DMS153 (cell line): ENCODE measurements at places on chromosomes 5 and 9.

- DNase-seq: no peak
Observed at GRCh38 chr5:154761046-154761736, 6.0 kb downstream of the LARP1 start.

GRCh38 chr5:179504600-179505396, 45.6 kb upstream of the RUFY1 start:
- no peak for DNase-seq

GRCh38 chr9:642014-642413, 199.5 kb upstream of the DMRT1 start:
- no peak for DNase-seq

- DNase-seq: peak; percentile 48
Observed at GRCh38 chr9:80699511-80699998, 989.8 kb downstream of the TLE1 start.

GRCh38 chr9:129422032-129422842, 198.7 kb downstream of the C9orf50 start:
- no peak for DNase-seq

GRCh38 chr9:116267021-116267420, 113.4 kb downstream of the PAPPA start:
- DNase-seq: no peak

DNA sequence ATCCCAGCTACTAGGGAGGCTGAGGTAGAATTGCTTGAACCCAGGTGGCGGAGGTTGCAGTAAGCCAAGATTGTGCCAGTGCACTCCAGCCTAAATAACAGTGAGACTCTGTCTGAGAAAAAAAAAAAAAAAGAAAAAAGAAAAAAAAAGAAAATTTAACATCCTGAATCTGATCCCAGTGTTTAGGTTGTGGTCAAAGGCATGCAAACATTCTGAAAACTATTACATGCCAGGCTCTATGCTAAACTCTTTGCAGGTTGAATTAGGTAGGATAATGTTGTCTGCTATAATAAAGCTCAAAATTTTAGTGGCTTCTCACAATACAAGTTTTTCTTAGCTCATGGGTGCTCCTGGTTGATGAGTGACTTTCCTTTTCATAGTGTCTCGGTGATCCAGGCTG, 367.4 kb downstream of the PSAT1 start:
- no peak for DNase-seq

- DNase-seq: no peak
Observed at GRCh38 chr9:209143-209758, 5.4 kb upstream of the DOCK8 start.

- DNase-seq: no peak
Observed at GRCh38 chr5:176519810-176520720, 17.1 kb downstream of the RNF44 start.

- DNase-seq: no peak
Observed at GRCh38 chr9:13174906-13175639, 104.4 kb downstream of the MPDZ start.

GRCh38 chr5:154355129-154355611, 90.6 kb upstream of the SAP30L start:
- DNase-seq: no peak

GRCh38 chr5:16306812-16307211, 127.2 kb upstream of the MARCHF11 start:
- DNase-seq: no peak

GRCh38 chr9:131290036-131290766, 678 bp downstream of the PLPP7 start:
- DNase-seq: no peak

GRCh38 chr9:111068383-111068730, 30.1 kb upstream of the LPAR1 start:
- no peak for DNase-seq

- no peak for DNase-seq
Observed at GRCh38 chr5:137870647-137871339, 3.1 kb downstream of the MYOT start.

GRCh38 chr5:109454731-109455505, 45.1 kb upstream of the PJA2 start:
- no peak for DNase-seq

DNA sequence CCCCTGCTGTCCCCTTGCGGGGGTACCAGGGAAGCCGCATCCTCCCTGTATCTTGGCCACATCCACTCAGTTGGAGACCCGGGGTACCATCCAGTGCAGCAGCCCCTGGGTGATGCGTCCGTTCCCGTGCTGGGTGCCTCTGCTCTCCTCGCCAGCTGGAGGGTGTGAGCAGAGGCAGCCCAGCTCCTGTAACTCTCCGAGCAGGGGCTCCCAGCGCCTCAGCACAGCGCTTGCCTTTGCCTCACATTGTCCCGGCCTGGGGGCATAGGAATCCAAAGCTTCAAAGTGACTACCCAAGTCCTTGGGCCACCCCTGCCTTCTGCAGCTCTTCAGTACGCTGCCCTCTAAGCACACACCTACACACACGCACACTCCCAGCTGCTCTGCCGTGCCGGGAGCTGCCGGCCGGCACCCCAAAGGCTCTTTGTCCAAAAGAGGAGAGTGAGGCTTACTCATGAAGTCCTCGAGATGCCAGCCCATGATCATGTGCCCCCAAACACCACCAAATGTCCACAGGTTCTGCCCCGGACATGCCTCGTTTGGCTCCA, 733 bp downstream of the ANGPTL2 start:
- no peak for DNase-seq

DNA sequence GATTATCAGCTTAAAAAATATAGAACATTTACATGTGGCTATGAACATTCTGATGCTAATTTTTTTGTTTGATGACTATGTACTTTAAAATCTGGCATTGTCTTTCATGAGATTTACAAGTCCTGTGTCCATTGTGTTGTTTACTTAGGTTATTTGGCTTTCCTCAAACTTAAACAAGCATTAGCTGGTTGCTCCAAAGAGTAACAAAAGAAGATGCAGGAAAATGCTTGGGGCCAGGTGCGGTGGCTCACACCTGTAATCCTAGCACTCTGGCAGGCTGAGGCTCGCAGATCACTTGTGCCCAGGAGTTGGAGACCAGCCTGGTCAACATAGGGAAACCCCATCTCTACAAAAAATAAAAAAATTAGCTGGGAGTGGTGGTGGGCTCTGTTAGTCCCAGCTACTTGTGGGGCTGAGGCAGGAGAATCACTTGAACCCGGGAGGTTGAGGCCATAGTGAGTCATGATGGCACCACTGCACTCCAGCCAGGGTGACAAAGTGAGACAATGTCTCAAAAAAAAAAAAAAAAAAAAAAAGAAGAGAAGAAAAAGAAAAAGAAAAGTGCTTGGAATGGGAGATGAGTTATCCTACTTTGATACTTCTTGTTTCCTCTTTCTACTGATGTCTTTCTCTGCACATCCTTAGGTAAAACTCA, 39.7 kb downstream of the PAM start:
- DNase-seq: peak; percentile 52

GRCh38 chr5:31407921-31408693, 123.8 kb downstream of the DROSHA start:
- DNase-seq: no peak

- no peak for DNase-seq
Observed at GRCh38 chr5:43627028-43627427, 24.0 kb downstream of the NNT start.

- no peak for DNase-seq
Observed at GRCh38 chr5:58628626-58629025, 45.8 kb downstream of the RAB3C start.

DNA sequence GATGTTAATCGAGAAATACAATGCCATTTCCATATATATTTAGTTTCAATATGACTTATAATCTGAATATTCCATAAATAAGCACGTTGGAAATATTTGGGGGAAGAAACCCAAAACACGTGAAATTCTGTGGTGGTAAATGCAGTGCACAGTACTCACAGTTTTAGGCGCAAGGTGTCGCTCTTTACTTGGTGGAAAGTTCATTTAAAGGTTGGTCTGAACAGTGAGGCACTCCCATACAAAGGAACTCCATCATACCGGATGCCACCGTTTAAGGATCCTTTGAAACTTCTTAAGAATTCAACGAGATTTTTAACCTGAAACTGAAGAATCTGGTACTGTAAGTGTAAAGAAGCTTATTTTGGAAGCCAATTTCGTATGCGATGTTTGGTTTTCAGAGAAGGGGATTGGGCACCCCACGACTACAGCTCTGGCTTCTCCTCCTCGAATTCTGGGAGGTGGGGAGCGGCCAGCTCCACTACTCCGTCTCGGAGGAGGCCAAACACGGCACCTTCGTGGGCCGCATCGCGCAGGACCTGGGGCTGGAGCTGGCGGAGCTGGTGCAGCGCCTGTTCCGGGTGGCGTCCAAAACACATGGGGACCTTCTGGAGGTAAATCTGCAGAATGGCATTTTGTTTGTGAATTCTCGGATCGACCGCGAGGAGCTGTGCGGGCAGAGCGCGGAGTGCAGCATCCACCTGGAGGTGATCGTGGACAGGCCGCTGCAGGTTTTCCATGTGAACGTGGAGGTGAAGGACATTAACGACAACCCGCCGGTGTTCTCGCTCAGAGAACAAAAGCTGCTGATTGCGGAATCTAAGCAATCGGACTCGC, at the start of gene PCDHA11:
Gene PCDHA11 (plus strand): TSS at position 237 of the 834 bp plus-strand sequence. CDS start 147 bp downstream, at position 384.
- DNase-seq: no peak

DNA sequence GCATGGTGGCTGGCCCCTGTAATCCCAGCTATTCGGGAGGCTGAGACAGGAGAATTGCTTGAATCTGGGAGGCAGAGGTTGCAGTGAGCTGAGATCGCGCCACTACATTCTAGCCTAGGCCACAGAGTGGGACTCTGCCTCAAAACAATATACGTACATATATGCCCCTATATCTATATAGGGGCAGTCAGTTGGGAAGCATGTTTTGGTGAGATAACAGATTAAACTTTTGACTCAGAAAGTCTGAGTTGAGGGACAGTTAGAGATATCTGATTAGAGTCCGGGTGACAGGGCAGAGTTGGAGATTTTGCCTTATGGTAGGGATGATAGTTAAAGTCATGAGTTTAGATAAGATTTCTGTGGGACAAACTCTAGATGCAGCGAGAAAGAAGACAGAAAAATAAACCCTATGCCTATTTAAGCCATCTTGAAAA, 71.8 kb upstream of the ALDH1A1 start:
- DNase-seq: no peak

- DNase-seq: no peak
Observed at GRCh38 chr5:43357878-43358281, 44.7 kb upstream of the HMGCS1 start.

DNA sequence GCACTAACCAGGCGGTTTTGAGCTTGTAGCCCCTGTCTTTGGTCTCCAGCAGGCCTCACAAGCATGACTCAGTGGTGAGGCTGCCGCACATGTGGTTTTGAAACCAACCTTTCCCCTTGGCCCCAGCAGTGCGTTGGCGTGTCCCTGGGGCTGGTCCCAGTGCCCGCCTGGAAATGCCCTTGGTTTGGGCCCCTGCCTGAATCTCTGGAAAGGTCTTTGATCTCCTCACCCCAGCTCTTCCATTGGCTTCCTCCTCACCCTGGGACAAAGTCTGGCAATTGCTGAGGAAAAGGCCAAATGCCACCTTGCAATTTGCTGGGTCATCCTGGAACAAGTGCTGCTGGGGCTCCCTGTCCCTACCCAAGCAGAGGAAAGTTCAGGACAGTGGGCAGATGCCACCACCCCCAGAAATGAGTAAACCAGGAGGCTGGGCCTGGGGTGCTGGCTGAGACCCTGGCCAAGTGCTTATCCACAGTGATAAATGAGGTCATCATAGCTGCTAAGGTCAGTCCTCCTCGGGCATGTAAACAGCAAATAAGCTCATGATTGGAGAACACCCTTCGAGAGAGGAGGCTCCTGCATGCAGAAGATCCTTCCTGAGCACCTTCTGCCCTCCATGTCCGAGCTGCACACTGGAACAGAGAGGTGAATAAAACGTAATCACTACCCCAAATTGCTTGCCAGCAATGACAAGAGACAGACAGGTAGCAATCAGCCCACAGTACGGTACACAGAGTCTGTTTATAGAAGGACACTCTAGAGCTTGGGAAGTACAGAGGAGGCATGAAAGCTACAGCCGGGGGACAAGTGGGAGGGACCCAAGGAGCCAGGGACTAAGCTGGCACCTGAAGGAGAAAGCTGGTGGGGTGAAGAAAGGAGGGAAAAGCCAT, 98.9 kb upstream of the CPEB4 start:
- no peak for DNase-seq

GRCh38 chr9:34577400-34578240, 11.9 kb downstream of the CNTFR start:
- no peak for DNase-seq

GRCh38 chr5:32339878-32340277, 27.1 kb upstream of the MTMR12 start:
- DNase-seq: no peak

GRCh38 chr5:11733185-11733839, 170.9 kb downstream of the CTNND2 start:
- DNase-seq: no peak
